AML-193 (cell line): ENCODE measurements at places on chromosomes 2 and 18.

DNA sequence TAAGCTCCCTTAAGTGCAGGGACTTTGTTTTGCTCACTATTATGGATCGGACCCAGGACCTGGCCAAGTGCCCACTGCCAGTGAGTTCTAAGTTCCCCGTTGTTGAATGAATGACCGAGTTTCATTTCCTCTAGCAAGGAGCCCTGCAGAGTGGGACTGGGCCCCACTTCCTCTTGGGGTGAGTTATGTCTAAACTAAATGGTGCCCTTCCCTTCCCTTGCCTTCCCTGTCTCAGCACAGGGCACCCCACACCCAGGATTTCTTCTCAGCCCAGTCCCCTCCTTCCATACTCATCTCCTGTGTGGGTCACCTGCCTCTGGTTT is 195.3 kb upstream of the HS6ST1 start:
- DNase-seq: no peak

GRCh38 chr2:230564805-230565779 is 147.6 kb upstream of the CAB39 start:
- peak; percentile 76 for DNase-seq

GRCh38 chr2:26345283-26345544 is 729 bp upstream of the SELENOI start:
- DNase-seq: no peak

DNA sequence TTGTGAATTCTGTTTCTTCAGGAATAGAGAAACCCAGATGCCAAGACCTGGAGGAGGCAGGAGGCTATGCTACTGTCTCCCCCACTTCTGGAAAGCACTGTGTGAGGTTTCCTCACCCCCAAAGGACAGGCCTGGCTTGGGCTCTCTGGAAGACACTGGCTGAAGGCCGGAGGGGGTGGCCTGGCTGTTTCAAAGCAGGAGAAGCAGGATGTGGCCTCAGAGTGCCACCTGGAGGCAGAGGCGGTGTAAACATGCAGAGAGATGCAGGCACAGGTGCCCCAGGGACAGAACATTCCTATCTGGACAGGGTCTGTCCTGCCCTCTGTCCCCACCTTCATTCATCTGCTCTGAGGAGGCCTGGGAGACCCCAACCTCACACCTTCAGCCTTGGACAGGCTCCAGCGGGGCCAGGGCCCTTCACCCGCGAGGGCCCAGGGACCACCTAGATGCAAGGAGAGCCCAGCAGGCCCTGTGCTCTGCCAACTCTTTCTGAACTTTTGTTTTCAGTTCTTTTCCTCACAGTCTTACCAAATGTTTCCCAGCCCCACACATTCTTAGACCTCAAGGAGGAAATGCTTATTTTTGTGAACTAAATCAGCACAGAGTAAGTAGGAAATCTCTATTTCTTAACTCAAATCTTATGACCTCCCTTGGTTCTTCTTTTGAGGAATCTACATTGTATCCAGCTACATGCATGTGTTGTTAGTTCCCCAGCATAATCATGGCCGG is 79.2 kb downstream of the LONRF2 start:
- peak; percentile 5 for DNase-seq

GRCh38 chr2:164605295-164605694 is 16.0 kb downstream of the GRB14 start:
- no peak for DNase-seq

DNA sequence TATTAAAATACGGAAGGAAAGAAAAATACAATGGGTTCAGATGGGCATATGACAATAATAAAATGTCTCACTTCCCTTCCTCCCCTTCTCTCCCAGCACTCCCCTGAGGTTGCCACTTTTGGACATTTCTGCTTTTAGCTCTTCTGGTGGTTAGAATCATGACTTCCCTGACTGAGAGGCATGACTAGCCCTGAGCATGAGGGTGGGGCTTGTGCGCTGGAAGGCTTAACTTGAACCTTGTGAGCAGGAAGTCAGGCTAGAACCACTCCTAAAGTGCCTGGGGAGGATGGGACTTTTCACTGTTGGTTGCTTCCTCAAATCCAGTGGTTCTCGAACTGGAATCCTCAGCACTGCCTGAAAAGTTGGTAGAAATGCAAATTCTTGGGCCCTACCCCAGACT is 19.7 kb upstream of the ARHGAP25 start:
- peak; percentile 91 for DNase-seq

GRCh38 chr2:98691303-98691702 is 39.6 kb downstream of the MGAT4A start:
- no peak for DNase-seq

- no peak for DNase-seq
Measured at GRCh38 chr2:115129536-115129935, 687.1 kb downstream of the DPP10 start.

- DNase-seq: no peak
Measured at GRCh38 chr2:24899361-24899910, 20.6 kb downstream of the ADCY3 start.

DNA sequence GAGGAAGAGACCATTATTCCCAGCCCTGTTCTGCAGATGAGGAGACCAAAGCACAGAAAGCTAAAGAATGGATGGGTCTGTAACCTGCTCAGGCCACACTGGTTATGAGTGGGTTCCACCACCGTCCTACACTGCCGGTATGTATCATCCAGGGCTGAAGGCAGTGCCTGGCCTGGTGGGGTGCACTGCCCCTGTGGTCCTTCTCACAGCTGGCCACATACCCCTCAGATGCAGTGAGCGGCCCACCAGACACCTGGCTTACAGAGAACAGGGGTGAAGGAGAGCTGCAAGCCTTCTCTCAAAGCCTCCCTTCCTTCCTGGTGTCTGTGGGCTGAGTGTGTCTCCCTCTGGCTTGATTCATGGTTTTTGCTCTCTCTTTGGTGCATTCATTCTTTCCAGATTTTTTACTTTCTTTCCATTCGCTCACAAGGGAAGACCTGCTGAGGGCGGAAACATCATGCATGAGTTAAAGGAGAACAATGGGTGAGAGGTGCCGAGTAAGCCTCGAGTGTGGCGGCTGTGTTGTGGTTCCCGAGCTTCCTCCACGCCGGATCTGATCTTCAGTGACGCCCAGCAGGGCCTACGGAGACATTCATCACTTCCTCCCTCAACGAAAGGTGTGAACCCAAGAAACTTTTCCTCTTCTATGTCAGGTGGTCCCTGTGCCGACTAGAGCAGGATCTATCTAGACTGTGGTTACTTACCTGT is 62.1 kb upstream of the REL start:
- no peak for DNase-seq

GRCh38 chr18:6057604-6058003 is 162.3 kb upstream of the TMEM200C start:
- DNase-seq: no peak

- DNase-seq: no peak
Measured at GRCh38 chr18:9416563-9417072, 58.7 kb upstream of the RALBP1 start.

DNA sequence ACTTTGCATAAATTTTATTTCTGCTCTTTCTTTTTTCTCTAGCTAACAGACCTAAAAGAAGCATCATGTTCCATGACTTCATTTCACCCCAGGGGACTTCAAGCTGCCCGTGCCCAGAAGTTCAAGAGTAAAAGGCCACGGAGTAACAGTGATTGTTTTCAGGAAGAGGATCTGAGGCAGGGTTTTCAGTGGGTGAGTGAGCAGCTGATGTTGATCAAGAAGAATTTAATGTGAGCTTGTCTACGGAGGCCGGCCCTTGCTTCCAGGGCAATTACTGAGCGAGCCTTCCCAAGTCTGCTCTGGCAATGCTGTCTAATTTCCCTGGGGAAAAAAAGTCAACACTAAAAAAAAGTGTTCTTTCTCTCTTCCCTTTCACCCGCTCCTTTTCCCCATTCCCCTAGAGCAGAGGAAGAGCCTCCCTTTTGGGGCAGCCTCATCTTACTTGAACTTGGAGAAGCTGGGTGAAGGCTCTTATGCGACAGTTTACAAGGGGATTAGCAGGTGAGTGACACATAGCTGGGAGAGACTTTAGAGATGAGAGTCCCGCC is 1.2 kb downstream of the CDK15 start:
- DNase-seq: no peak

DNA sequence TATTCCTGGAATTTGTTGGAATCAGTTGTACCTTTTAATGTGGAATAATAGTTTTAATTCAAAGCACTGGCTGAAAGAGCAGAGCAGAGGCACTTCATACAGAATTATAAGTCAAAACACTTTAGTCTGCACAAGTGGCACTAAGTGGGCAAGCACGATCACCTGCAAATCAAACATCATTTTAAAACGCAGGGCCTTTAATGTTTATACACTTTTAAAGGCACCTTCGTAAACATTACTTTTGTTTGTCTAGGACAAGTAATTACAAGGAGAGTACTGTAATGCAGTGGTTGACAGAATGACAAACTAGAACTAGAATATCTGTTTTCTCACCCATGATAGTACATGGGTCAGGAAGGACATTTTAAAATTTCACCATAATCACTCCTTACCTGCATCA is 36.4 kb downstream of the LANCL1 start:
- DNase-seq: no peak

- DNase-seq: no peak
Measured at GRCh38 chr2:221322741-221323140, 249.4 kb downstream of the EPHA4 start.

- DNase-seq: no peak
Measured at GRCh38 chr18:73826098-73826497, 321.5 kb downstream of the FBXO15 start.

GRCh38 chr2:240425697-240426096 is 9.8 kb upstream of the GPC1 start:
- DNase-seq: no peak

DNA sequence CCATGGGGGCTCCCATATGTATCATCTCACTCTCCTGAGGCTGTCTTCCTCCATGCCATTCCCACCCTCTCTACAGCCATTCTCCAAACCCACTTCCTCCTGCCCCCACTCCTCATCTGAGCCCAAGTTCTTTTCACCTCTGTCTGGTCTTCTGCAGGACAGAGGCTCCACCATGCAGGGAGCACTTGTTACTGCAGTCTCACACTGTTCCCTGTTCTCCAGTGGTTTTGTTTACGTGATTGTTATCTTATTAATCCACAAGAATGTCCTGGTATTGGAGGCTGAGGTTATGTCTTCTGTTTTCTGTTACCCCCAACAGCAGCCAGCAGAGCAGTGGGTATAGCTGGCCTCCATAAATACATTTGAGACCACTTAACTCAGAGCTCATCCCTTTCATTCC is 51.4 kb downstream of the PAX8 start:
- no peak for DNase-seq

GRCh38 chr2:234673961-234674759 is 177.3 kb upstream of the ARL4C start:
- DNase-seq: no peak

- no peak for DNase-seq
Measured at GRCh38 chr2:237538001-237538720, 28.2 kb upstream of the PRLH start.

- no peak for DNase-seq
Measured at GRCh38 chr18:37902344-37902743, 336.7 kb upstream of the CELF4 start.

DNA sequence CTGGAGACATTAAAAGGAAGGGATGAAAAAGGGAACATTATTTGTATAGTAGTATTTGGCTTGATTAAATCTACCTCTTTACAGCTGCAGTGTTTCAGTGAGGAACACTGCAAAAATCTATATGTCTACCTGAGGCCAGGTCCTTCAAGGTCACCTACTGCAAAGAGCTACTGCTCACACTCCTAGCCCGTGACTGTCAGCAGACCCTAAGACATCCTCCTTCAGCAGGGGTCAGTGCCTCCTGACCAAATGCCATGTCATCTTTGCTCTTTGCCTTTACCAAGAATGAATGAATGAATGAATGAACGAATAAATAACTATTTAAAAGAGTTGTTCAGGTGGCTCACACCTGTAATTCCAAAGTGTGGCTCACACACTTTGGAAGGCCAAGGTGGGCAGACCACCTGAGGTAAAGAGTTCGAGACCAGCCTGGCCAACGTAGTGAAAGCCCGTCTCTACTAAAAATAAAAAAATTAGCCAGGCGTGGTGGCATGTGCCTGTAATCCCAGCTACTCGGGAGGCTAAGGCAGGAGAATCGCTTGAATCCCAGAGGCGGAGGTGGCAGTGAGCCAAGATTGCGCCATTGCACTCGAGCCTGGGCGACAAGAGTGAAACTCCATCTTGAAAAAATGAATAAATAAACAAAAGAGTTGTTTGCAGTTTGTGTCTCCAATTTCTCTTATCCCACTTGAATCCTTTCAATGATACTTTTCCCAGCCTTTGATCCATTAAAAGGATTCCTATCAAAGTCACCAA is 84.3 kb upstream of the GRB14 start:
- no peak for DNase-seq

- DNase-seq: no peak
Measured at GRCh38 chr2:201401815-201402214, 44.7 kb upstream of the FLACC1 start.

- no peak for DNase-seq
Measured at GRCh38 chr2:233107011-233107410, 46.9 kb downstream of the INPP5D start.

- no peak for DNase-seq
Measured at GRCh38 chr2:231037731-231038482, 584 bp downstream of the C2orf72 start.

DNA sequence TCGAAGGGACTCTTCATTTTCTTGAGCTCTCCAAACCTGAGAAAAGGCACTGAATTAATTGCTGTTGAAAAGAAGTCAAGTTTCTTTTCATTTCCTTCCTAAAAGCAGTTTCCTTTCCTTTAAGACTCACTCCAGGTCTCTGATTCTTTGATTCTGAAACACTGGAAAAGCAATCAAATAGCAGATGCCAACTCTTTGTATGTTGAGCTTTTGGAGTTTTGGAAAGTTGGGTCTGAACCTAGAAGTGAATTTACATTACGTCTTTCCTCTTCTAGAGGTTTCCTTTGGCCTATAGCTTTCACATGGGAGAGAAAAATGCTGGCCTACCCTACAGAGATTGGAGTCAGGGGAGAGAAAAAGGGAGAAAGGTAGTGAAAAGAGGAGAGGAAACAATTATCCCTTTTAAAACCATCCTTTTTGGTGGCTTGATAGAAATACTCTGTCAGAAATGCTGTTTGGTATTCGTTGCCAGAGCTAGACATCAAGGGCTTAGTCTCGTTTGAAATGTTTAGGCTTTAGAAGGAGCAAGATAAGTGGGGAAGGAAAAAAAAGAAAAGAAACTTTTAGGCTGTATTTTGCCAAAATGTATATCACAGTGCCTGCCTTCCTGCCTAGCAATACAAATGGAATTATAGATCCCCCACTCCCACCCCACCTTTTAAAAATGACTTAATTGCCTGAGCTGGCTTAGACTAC is 187.7 kb downstream of the PRPF40A start:
- no peak for DNase-seq

DNA sequence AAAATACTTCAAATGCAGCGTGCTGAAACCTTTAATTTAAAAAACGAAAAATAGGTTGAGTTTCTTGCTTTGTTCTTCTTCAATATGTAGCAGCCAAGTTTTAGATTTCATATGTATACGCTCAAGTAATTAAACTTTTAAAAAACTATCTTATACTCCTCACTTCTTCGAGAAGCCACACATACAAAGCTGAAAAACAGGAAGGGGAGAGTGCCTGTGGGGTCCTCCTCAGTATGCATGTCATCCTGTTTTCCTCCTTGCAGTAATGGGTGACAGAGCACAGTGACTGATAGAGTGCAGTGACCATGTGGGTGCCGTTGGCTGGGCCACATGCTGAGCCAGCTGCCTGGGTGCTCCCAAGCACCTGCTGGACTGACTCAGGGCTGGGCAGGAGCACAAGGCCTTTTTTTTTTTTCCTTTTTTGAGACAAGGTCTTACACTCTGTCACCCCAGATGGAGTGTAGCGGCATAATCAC is 33.3 kb downstream of the UXS1 start:
- no peak for DNase-seq
